ENCODE measurements at places on chromosomes 5 and 9.
A peak's percentile ranks its signal among the peaks of the same experiment; 100 is the strongest.

DNA sequence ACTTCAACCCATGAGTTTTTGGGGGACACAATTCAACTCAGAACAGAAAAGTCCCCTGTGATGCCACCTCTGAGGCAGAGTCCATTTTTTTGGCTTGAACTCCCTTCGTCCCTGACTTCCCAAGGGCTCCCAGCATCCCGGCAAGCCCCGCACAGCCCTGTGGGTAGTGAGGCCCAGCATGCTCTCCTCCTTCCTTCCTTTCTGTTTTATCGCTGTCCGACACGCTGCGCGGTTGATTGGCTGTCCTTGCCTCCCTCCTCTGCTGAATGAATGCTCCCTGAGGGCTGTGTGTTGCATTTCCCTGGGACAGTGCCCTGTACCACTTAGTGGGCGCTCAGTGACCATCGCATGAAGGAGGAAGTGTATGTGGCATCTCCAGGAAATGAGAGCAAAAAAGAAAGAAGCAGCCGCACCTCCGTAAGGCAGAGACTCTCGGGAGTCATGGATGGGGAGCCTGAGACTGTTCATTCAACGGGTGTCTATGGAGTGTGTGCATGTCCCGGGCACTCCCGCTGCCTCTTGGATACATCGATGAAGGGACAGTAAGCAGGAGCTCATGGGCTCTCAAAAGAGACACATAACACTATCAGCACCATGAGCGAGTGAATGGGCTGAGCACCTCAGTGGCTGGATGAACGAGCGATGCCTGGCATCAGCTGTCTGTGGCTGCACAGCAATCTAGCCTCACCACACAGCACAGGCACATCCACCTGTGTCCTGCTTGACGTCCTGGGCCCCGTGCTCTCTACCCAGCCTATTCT is 10.1 kb upstream of the IRX4 start:
- DNase-seq: no peak

- peak; percentile 94 for DNase-seq
Observed at GRCh38 chr9:129174102-129174723, 3.8 kb downstream of the IER5L start.

DNA sequence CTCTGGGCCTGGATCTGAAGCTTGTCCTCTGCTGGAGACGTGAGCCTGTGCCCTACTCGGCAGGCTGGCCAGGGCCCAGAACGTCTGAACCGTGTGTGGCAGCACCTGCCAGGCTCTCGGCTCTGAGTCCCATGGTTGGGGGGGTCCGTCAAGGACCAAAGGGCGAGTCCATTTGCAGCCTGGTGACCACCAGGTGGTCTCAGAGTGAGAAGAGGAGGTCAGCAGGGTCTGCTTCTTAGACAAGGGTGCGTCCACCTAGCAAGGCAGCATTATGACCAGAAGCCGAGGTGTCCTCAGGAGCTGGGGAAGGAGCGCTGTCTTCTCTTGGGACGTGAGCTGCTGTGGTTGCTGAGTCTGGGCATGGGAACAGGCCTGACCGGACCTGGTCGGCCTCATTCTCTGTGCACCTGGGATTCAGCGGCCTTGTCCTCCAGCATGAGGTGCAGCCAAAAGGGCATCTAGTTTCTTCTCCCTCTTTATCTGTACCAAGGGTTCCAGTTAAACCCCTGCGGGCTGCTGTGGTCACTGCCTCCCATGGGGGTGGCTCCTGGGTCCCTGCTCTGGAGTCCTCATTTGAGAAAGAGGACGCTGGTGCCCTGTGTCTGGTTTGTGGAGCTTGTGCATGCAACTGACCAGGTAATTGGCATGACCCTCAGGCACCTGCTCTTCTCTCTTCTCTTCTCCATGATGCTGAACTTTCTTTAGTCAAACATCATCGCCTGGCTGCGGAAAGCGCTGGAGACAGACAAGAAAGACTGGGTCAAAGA is 14.4 kb downstream of the EXOC3 start:
- no peak for DNase-seq

DNA sequence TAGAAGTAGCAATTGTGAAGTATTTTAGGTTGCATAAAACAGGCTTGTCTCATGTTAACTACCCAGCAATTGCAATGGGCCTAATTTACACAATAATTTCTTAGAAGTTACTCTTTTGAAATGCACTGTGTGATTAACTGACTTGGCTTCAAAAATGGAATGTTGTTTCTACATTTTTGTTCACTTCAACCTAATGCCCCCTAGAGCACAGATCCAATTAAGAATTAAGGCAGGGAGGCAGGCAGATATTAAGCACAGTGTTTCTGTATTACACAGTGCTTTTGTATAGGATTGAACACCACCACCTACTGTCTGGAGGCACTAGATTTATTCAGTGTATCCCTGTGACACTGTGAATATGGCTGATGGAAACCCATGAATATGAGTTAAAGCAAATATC is 302.1 kb downstream of the FBXL17 start:
- no peak for DNase-seq

DNA sequence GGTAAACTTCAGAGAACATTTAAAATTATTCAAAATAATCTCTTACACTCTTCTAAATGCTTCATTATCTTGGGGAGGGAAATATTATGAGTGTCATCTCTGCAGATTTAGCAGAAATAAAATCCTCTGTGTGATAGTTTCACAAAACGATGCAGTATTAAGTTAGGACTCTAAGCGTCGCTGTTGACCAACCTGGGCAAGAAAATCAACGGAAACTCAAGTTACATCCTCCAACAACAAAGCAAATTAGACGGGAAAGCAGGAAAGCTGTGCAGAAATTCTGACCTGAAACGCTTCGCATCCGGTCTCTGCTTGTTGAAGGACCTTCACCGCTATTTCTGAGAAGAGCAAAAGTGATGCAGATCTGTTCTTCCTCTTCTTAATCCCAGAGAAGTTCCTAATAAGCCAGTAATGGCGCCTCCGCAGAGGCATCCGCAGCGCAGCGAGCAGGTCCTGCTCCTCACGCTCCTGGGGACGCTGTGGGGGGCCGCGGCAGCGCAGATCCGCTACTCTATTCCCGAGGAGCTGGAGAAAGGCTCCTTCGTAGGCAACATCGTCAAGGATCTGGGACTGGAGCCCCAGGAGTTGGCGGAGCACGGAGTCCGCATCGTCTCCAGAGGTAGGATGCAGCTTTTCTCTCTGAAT is at the start of gene PCDHGA6:
Gene PCDHGA6, plus strand, starts transcription at position 219 of the 645 bp plus-strand sequence. Its CDS starts 193 bp downstream, at position 412.
- no peak for DNase-seq

GRCh38 chr9:10331157-10331556 is 281.6 kb downstream of the PTPRD start:
- DNase-seq: no peak

DNA sequence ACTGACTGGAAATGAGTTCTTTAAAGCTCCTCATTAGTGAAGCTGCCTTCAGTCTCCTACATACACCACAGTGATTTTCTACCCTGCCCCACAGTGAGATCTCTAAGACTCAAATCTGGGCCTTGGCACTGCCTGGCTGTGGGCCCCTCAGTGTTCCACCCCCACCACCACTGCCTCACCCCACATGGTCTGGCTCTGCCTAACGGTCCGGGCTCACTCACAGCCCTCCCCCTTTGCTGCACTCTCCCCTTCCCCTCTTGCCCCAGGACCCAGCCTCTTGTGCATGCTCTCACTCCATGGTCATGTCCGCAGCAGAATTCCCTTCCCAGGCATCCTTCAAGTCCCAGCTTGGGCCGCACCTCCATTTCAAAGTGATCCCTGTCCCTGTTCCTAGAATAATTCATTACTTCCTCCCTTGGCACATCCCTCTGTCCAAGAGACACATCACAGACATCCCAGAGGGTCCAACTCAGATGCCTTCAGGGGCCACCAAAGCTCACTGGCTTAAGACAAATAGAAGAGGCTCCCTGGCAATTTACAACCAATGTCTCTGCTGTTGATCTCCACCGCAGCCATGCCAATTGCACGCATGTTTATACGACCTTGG is 56.7 kb downstream of the HRH2 start:
- no peak for DNase-seq

DNA sequence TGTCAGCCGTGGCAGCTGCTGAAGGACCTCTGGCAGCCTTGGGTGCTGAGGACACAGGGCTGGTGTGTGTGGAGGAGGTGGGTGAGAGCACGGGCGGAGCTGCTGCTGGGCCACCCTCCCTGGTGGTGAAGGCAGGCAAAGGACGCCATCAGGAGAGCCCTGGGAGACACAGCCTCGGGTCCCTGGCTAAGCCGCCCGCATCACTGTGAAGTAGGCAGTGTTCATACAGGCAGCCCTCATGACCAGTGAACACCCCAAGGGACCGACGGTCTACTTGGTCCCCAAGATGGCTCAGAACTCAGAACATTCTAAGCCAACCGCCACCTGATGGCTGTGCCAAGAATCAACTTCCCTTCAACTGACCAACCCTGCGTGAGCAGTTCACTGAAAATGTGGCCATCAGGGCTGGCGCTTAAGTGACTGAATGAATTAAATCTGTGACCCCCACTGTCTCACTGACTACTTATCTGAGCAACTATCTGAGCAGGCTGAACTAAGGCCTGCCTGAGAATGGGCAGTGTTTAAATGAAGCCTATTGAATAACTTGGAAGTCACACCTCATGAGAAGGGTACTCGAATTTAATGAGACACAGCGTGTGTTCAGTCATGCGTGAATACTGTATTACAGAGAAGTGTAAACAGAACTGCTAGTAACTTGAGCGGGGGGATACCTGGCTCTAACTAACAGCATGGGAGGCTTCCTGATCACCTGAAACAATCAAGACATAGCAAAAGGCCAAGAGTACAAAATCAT is 54.7 kb upstream of the SIMC1 start:
- DNase-seq: peak; percentile 48

DNA sequence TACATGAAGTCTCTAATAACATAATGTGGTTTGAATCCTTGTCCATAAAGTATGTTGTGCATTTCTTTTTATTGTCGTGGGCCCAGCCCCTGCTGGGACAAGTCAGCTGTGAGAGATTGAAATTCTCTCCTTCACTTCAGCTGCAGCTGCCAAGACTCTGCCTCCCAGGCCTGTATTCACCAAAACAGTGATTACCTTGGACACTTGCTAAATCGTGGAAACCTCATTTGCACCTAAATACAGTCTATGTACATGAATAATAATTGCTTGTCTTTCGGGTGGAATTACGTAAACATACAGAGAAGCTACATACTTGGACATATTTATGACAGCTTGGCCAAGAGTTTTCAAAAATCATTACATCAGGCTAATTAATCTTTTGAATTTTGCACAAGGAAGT is 898.5 kb upstream of the SEMA6A start:
- no peak for DNase-seq

- DNase-seq: no peak
Observed at GRCh38 chr5:140324041-140324600, 21.2 kb upstream of the PFDN1 start.

DNA sequence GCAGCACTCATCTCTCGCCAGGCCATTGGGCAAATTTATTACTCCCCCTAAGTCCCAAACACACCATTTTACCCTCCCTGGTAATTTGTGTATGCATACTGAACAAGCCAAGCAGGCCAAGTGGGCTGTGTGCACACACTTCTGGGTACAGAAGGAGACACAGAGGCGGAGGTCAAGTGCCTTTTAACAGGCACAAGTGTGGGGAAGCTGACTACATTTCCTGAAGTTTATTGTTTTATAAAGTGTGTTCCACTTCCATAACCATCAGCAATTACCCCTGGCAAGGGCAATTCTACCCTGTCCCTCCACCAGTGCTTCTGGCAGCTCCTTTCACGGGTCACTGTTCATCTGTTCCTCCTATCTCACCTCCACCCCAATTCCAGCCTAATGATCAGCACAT is 93.9 kb downstream of the SETX start:
- no peak for DNase-seq

GRCh38 chr5:139379626-139380449 is 3.3 kb downstream of the SLC23A1 start:
- no peak for DNase-seq

DNA sequence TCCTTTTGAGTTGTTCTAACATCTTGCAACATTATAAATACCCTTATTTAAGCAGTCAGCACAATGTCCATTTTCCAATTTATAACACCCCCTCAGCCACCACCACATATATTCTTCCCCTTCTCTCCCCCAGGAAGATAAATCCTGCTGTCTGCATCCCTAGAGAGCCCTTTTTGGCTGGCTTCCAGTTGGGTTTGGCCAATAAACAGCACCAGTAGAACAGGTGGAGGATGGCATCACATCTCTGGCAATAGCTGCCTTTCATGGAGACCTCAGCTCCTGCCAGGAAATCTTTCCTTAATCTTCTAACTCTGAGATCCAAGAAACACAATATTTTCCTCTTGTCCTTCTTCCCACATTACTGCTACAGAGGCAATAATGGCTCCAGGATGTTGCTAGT is 53.7 kb downstream of the TRIM36 start:
- no peak for DNase-seq

- no peak for DNase-seq
Observed at GRCh38 chr5:34005681-34006080, 2.2 kb downstream of the AMACR start.

GRCh38 chr5:176647843-176648473 is 674 bp downstream of the TSPAN17 start:
- DNase-seq: no peak

DNA sequence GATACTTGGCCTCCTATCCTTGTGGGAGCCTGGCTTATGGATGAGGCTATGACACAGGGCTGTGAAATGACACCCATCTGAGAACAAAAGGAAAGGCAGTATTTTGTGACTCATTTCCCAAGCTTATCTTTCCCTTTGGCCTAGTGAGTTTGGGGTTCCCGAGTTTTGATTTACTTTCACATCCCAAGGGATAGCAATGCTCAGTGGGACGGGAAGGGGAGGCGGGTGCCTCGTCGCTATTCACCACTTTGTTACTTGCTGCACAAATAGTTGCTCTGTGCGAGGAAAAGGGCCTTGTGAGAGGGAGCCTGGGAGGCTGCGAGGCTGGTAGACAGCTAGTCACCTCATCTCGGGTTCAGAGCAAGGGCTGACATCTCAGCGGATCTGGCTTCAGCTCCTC is 59.1 kb upstream of the ENTREP1 start:
- DNase-seq: no peak

- DNase-seq: no peak
Observed at GRCh38 chr5:167710444-167711073, 580.9 kb upstream of the WWC1 start.

- no peak for DNase-seq
Observed at GRCh38 chr5:39475881-39476842, 51.4 kb upstream of the DAB2 start.

- no peak for DNase-seq
Observed at GRCh38 chr5:169944115-169944514, 36.2 kb downstream of the INSYN2B start.

DNA sequence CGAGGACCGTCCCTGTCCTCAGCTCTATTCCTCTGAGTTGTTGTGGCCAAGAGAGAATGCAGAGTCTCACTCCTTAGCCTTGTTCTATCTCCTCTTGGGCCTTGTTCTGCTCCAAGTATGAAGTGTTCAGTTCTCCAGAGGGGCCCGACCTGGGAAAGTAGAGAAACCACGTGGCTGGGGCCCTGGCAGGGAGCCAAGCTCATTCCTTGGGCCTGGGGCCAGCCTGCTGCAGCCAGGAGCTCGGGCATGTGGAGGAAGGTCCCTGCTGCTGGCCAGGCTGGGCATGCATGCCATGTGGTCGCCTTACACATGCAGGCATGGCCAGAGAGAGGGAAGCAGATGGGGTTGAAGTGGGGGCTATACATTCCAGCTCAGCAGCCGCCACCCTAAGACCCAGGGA is 60.7 kb downstream of the COL27A1 start:
- no peak for DNase-seq
